Lung (tissue), 17 donors: ENCODE measurements at places on chromosomes 1 and 21. TPM values are rescaled to one million over a fixed set of nuclear protein-coding genes. Genes with fewer than 3 reads are reported as not detected.

DNA sequence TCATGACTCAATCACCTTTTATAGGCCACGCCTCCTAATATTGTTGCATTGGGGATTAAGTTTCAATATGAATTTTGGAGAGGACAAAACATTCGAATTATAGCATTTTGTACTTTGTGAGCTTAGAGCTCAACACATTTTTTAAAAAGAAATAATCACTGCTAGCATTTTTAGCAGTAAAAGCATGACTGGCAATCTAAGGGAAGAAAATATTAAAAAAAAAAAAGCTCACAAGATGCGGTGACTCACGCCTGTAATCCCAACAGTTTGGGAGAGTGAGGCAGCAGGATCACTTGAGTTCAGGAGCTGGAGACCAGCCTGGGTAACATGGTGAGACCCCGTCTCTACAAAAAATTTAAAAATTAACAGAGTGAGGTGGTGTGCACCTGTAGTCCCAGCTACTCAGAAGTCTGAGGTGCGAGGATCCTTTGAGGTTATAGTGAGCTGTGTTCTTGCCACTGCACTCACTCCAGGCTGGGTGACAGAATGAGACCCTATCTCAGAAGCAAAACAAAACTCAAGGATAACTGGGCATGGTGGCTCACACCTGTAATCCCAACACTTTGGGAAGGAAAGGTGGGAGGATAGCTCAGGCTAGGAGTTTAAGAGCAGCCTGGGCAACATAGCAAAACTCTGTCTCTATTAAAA, 28.8 kb upstream of the DIPK1A start:
- peaks cover 1% of the 10 kb centered on the region for H3K4me1 ChIP-seq
- H3K27ac ChIP-seq, result no peak overlapping the region
- no peaks in the 10 kb centered on the region for H3K36me3 ChIP-seq
- no peaks in the 10 kb centered on the region for H3K27me3 ChIP-seq

DNA sequence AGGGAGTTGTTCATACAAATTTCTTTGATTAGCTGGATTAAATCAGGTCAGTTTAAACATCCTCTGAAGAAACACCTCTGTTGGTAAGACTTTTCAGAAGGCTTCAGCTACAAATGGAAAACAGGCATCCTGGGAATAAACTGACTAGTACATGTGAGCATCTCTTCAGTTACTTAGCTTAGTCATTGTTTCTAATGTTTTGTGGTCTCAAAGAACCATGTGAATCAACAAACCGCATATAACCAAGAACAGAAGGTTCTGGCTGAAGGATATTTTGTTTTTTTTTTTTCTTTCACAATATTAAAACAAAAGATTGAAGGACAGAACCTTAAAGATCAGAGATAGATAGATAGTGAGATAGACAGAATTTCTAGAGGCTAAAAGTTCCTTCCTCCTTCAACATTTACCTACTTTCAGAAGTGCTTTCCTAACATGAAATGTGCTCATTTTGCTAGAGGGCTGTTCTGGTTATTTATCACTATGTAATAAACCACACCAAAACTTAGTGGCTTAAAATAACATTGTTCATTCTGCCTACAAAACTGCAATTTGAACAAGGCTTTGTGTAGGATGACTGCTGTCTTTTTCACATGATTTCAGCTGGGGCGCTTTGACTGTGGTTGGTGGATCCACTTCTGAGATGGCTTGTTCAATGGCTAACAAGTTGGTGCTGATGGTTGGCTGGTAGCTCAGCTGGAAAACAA, 119.8 kb upstream of the PTGFR start:
- H3K27ac ChIP-seq, result no peak overlapping the region
- DNase-seq, result no peak
- H3K27me3 ChIP-seq, result no peaks in the 10 kb centered on the region
- no peak overlapping the region for H3K4me3 ChIP-seq
- H3K36me3 ChIP-seq, result no peaks in the 10 kb centered on the region

Gene DNASE2B
- 1.3 TPM for total RNA-seq

Gene SEMA4A
- total RNA-seq, result 22.7 TPM

DNA sequence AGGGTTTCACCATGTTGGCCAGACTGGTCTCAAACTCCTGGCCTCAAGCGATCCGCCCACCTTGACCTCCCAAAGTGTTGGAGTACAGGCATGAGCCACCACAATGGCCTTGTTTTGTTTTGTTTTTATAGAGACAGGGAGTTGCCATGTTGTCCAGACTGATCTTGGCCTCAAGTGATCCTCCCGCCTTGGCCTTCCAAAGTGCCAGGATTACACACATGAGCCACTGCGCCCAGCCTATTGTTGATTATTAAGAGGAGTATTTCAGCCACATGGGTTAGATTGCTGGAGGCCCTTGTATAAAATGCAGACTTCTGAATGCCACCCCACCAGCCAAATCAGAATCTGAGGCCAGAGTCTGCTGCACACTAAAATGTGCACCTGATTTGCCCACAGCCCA, 57.2 kb upstream of the ANGPTL1 start:
- no peaks in the 10 kb centered on the region for H3K27me3 ChIP-seq
- H3K36me3 ChIP-seq, result no peaks in the 10 kb centered on the region
- peaks cover 20% of the 10 kb centered on the region for H3K4me1 ChIP-seq

DNA sequence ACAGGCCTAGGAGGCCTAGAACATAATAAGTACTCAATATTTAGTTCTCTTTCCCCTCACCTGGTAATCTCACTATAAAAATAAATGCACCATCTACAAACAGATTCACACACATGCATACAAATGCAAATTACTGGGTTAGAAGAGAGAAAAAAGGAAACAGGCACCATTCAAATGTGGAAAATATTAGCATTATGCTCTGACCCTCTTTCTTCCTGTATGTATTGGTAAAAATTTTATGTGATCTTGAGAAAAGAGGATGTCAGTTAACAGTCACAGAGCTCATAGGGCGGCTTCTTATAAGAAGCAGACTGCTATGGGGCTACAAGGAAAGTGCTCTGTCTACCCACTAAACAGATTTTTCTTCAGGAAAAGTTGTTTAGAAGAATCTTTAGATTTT, 565.4 kb downstream of the LMO4 start:
- no peaks in the 10 kb centered on the region for H3K36me3 ChIP-seq
- H3K27ac ChIP-seq, result no peak overlapping the region
- no peaks in the 10 kb centered on the region for H3K4me1 ChIP-seq
- H3K27me3 ChIP-seq, result no peaks in the 10 kb centered on the region
